ENCODE measurements at places on chromosomes 5 and 9.

DNA sequence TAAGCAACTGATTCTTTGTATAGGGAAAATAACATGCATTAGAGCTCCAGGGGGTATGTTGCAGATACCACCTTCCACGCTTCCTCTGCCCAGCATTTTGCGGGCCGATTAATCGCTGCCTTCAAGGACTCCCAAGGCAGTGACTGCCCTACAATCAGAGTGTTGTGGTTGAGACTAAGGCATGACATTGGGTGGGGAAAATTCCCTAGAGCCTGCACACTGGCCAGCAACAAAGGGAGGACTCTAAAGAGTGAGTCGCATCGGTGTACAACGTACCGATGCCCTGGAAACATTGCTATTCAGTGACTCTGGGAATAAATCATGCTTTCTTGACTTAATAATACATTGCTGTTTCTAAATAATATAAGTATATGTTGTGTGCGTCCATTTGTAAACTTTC, 119.7 kb downstream of the ZNF462 start:
- DNase-seq = no peak

GRCh38 chr5:122031836-122032235, 46.2 kb downstream of the LOX start:
- no peak for DNase-seq

- DNase-seq = no peak
Measured at GRCh38 chr5:114419067-114419388, 57.2 kb downstream of the KCNN2 start.

DNA sequence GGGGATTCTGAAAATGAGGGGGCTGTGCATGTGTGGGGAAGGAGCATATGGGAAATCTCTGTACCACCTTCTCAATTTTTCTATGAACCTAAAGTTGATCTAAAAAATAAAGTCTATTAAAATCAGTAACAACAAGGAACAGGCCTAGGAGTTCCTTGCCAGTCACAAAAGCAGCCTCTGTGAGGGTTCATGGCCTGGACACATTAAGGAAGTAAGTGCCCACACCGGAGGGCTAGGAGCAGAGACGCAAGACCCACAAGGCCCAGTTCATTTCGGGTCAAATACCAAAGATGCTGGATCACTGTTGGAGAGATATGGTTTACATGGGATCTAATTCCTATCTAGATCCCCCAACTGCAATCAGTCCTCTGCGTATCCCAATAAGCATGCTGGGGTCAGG, 88.4 kb downstream of the SEMA4D start:
- DNase-seq = no peak

DNA sequence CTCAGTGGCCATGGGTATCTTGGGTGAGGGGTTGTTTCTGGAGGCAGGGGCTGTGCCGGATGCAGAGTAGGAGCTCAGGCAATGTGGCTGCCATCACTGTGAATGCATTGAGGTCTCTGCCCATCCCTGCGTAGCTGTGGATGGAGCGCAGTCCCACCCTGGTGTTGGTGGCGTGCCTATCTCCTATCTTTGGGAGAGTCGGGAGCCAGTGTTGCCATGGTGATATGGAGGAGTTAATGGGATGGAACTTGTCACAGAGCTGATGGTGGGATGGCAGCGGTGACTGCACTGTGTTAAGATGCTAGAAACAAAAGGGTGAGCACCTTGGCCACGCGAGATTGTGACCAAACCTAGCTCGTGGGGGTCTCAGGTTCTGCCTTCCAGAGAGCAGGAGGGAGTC, 197.3 kb downstream of the MELK start:
- no peak for DNase-seq

DNA sequence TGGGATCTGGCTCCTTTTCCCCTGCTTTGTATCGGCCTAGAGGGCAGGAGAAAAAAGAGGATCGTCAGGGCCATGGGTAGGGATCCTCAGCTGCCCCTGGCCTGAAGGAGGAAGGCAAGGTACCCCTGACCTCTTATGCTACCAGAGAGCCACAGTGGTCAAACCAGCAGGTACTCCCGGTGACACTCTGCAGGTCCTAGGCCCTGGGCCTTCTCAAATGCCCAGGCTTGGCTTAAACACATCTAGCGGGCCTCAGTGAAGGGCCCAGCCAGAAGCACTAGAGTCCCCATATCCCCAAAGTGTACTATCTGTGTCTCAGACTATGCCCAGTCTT, 3.5 kb downstream of the IRF1 start:
- DNase-seq = no peak

GRCh38 chr5:78779771-78780616, 131.4 kb upstream of the LHFPL2 start:
- no peak for DNase-seq

DNA sequence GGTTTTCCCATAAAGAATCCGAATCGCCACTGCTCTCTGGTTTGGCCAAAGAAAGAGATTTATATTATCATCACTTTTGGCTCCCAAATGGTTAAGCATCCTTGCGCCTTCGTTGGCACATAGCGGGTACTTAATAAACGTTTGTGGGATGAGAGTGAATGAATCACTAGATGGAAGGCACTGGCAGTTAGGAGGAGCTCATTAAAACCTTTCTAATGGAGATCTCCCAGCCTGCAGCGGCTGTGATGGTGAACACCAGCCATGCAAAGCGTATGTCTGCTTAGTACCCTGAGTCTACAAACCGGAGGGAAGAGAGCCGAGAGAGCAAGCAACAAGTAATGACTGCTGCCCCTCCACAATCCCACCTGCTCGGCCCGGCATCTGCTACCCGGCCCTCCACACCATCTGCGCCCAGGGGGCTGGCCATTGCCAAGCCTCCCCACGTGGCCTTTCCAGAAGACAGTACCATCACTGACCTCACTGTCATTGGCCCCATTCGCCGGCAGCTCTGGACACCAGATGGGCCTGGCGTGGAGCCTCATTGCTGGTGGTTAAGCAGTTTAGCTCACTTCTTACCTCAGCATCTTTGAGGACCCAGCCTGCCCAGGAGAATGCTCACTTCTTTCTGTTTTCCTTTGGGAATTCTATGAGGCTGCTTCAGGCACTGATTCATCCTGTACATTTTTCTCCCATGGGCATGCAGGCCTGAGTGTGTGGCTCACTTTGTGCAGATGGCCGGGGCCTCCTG, 39.3 kb upstream of the ANKRD33B start:
- DNase-seq = no peak

DNA sequence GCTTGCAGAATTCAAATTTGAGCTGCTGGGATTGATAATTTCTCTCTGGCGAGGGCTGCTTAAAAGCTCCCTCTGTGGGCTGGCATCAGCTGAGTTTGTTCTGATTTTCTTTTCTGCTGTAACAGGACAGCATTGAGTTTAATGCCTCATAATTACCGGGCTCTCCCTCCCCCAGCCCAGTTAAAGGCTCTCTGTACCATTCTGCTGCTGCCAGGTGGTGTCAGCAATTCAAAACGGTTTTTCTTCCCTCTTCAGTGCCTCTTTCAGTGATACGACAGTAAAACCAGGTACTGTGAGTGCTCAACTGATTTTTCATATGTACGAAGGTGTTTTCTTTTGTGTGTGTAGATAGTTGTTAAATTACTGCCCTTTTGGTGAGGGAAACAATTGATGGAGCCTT, 509.3 kb upstream of the CTNND2 start:
- DNase-seq = no peak

DNA sequence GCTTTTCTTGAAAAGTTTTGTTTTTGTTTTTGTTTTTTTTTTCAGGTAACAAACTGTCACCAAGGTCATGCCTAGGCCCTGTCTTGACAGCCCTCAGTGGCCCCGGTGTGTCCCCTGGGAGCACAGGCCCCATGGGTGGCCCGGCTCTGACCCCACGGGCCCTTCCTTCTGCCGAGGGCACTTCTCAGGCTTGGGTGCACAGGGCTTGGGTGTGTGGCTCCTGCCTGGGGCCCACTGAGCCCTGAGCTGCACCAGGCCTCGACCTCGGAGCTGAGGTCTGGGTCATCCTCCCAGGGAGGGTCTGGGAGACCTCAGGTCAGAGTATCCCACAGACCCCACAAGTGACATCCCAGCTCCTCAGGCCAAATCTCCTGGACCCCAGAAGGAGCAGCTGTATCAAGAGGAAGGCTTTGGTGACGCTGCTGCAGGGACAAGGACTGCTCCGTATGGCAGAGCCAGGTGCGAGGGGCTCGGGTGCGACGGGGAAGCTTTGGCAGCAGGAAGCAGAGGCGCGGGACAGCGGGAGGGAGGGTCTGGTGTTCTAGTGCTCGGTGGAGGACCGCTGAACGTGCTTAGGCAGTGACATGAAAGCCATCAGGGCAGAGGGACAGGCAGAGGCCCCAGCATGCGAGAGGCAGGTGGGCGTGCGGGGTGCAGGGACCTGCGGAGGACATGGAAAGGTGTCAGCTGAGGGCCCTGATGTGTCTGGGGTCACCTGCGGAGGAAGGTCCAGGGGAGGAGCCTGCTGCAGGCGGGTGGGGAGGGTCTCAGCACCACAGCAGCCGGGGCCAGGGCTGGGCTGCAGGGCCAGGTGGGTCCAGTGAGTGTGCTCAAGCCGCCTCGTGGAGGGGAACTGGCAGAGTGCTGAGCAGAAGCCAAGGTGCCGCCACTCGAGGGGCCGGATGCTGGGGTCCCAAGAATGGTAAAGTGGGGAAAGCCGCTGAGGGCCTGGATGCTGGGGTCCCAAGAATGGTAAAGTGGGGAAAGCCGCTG, 18.4 kb upstream of the SLC9A3 start:
- no peak for DNase-seq

GRCh38 chr5:112921026-112921832, 798 bp downstream of the REEP5 start:
- DNase-seq = peak; percentile 78

GRCh38 chr5:124156415-124156996, 589.9 kb downstream of the ZNF608 start:
- no peak for DNase-seq

GRCh38 chr9:135076143-135076875, 11.2 kb upstream of the OLFM1 start:
- DNase-seq = no peak

DNA sequence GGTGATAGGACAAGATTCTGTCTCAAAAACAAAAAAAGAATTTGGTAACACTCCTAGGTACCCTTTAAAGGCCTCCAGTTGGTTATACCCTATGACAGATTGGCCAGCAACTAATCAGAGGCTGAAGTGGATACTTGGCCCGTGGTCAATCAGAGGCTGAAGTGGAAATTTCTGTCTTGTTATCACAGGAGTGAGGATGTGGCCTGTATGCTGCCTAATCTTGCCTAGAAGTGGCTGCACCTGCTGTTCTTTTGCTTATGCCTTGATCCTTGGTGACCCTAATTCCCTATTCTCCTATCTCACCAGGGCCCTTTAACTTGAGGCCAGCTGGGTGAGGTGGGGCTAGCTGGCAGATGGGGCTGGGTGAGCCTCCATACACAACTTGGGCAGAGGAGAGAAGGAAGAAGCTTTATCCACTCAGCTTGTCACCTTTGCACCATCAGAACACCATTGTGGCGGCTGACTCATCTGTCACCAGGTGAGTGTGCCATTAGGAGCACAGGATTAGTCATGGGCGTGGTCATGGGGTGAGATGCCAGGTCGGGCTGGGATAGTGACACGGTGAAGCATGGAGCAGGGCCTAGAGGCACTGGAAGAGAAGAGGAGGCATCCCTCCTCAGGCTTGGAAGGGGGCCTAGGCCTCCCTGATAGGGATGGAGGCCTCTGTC, 41.5 kb downstream of the SAR1B start:
- DNase-seq = no peak

- DNase-seq = no peak
Measured at GRCh38 chr9:92278110-92278509, 15.4 kb downstream of the IARS1 start.

GRCh38 chr5:71573591-71573990, 13.5 kb upstream of the MCCC2 start:
- peak; percentile 20 for DNase-seq

DNA sequence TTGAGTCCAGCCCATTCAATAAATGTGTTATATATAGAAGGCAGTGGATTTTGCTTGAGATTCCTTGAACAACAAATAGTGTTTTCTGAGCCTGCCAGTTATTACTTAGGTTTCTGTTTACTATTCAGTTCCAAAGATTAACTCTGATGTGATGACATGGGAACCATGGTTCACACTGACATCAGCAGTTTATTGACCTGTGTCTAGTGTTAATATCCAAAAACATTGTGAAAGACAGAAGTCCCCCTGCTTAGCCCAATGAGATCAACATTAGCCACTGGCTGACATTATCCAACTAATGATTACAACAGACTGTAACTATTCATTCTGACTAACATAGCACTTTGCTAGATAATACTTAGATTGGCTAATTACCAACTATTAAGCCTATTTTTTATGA, 14.9 kb downstream of the APBA1 start:
- no peak for DNase-seq

DNA sequence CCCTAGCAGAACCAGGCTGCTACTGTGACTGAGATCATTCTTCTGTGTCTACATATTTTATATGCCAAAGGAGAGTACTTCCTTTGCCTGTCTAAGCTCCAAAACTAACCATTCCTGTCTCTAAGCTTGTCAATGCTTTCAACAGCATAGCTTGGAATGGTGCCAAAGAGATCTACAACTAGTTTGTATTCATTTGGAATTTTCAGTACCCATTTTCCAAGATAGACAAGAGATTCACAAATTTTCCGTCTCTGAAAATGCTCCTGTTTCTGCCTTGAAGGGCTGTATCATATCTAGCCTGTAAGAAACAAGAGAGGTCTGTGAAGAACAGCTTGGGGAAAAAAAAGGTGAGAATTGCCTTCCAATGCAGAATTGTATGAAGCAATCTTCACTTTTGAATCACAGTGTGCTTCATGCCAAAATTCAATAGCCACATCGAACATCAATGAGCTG, 334.4 kb upstream of the ACTBL2 start:
- DNase-seq = no peak

DNA sequence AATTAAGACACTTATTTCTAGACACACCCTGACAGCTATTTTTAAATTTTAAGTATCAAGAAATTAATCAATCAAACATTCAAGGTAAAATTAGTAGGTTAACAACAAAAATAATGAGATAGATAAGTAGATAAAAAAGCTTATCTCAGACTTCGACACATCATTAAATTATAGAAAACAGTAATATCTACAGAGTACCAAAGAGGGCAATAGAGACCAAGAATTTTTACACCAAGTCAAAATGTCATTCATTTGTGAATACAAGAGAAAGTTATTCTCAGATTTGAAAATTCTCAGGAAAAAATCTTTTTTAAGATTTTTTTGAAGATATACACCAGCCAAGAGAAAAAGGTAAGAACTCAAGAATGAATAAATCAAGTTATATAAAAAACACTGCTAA, 445.6 kb downstream of the ACTL7B start:
- DNase-seq = no peak

GRCh38 chr5:165631235-165631634, 2125.8 kb downstream of the MAT2B start:
- no peak for DNase-seq

DNA sequence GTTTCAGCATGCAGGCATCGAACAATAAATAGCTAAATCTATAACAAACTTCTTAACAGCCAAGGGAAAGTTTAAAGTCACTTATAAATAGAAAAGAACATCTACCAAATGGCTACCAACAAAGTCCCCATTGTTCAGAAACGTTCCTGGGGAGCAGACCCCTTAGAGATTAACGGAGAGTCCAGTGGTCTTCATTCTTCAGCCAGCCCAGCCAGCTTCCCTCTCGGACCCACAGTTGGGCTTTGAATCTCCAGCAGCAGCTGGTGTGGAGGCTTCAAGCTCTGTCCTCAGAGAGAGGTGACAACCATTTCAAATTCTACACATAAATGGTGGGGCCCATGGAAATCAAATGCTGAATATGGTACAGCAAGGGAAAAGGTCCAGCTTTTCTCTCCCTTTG, 11.2 kb downstream of the ENC1 start:
- DNase-seq = no peak

- DNase-seq = no peak
Measured at GRCh38 chr9:112445196-112445595, 41.4 kb upstream of the KIAA1958 start.

GRCh38 chr9:136299116-136299515, 4.8 kb downstream of the CCDC187 start:
- DNase-seq = no peak

- DNase-seq = no peak
Measured at GRCh38 chr9:19199012-19199411, 31.5 kb upstream of the DENND4C start.
